WERI-Rb-1 (cell line): ENCODE measurements at places on chromosomes 1 and 21.

- no peak for DNase-seq
These were observed 111.0 kb downstream of the GABPA start for GRCh38 chr21:25845729-25846256.

DNA sequence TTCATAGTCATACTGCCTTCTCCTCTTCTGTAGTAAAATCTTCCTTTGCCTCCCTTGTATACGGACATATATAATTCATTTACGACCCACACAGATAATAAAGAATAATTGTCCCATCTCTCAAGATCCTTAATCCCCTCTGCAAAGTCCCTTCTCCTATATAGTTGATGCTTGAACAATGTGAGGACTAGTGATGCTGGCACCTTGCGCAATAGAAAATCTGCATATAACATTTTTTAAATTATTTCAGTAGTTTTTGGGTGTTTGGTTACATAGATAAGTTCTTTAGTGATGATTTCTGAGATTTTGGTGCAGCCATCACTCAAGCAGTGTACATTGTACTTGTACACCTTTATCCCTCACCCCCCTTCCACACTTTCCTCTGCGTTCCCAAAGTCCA, 21.0 kb downstream of the DIRAS3 start:
- DNase-seq, result no peak

DNA sequence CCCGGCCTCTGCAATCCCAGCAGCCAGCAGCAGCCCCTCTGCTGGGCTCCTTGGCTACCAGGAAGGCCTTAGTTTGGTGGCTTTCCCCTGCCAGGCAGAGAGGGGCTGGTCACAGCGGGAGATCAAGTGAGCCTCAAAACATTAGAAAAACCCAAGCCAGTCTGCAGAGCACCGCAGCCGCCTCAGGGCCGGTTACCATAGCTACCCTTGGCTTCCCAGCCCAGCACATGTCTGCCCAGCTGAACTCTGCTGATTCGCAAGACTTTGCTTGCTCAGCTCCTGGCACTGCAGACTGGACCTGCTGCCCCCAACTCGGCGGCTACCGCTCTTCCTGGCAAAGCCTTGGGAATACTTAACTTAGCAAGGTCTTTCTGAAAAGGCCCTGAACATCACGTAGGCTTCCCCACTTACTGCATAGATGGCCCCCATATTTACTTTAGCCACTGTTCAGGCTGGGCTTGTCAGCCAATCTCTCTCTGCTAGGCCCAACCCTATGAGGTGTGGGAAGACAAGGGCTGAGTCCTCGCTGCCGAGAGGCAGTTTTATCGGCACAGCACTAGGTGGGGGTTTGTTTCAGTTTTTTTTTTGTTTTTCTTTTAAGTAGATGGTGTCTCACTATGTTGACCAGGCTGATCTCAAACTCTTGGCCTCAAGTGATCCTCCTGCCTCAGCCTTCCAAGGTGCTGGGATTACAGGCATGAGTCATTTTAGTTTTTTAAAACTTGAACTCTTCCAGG, 28.6 kb upstream of the PLEKHG5 start:
- peak; percentile 51 for DNase-seq

DNA sequence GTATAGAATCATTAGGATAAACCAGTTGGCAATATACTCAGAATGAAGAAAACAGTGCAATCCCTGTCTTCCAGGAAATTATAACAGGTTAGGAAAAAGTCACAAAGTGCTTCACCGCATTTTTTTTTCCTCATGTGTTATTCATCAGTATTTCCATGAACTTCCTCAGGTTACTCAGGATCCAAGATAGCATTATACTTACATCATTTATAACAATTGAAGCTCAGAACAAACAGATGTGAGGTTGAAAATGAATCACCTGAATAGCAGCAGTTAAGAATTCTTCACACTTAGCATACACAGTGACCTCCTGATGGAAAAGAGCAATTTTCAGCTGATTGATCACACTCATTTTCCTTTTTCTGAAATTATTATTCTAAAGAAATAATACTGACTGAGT, 1040.7 kb upstream of the B3GALT2 start:
- no peak for DNase-seq

GRCh38 chr1:13908128-13908527, 208.1 kb downstream of the PRDM2 start:
- DNase-seq, result no peak

DNA sequence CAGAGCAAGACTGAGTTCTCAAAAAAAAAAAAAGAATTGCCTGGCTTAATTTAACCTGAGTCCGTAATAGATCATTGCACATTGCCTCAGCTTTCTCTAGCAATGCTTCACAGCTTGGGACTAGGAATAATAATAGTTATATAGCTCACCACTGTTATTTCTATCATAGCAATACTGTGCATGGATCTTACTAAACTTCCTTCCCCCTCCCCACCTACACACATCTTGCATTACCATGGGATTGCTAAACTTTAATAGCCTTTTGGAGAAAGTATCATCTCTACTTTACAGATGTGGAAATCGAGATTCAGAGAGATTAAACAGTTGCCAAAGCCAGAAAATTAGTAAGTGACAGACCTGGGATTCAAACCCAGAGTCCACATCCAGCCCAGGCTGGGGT, 99.4 kb downstream of the ATP5PO start:
- DNase-seq, result no peak

- DNase-seq, result peak; percentile 56
These were observed 149.0 kb downstream of the IGSF21 start for GRCh38 chr1:18256282-18257235.

DNA sequence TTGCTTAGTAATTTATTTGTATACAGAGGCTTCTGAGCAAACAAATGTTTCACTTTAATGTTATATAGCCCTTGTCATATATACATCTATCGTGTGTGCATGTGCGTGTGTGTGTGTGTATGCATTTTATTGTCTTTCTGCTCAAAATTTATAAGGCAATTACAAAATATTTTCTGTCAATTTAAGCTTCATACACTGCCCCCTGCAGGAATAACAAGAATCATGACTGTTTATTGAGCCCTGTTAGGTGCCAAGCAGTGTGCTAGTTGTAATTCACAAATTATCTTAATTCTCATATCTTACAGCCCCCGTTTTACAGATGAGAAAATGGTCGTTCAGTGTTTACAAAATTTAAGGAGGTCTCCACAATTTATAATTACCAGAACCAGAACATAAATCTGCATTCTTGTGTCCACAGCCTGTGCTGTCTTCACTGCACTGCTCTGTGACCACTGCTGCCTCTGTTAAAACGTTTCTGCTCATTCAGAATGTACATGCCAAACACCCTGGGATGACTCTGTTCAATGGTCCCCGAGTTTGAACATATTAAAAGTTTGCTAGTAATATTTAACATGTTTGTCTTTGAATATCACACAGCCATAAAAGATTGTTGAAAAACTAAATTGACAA, 181.3 kb downstream of the ATP6V1G3 start:
- no peak for DNase-seq

- DNase-seq, result no peak
These were observed 3.8 kb downstream of the TCEA3 start for GRCh38 chr1:23420778-23421177.

DNA sequence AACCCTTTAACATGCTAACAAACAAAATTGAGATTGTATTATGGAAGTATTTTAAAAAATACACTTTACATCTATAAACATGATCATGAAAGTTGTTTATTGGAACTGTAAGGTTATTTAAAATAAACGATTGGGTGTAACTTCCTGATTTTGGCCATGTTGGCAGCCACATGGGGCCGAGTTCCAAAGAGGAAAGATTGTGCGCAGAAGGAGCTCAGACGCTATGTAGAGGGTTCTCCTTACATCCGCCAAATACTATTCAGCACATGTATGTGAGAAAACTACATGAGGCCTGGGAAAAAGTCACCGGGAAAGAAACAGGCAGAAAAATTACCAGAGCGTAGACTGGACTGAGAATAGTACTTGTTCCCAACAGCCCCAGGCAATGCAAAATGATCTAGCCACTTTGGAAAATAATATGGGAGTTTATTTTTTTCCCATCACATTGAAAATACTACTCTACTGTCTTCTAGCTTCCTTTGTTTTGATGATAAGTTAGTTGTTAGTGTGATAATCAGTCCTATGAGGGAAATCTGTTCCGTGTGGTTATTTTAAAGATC, 35.7 kb upstream of the B3GALT2 start:
- no peak for DNase-seq

DNA sequence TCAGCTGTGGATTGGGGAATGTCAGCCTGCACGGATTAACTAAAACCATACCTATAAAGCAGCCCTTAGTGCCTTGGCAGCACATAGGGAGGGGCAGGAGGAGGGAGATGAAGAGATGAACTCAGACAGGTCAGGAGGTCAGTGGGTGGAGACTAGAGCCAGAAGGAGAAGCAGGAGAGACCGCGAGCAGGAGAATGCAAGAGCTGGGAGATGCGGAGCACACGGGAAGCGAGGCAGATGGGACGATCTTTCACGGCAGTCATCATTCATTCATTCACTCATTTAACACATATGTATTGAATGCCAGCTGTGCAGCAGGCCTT, 41.9 kb downstream of the NEK2 start:
- DNase-seq, result no peak

- DNase-seq, result no peak
These were observed 88.8 kb upstream of the IPO9 start for GRCh38 chr1:201740086-201740541.

DNA sequence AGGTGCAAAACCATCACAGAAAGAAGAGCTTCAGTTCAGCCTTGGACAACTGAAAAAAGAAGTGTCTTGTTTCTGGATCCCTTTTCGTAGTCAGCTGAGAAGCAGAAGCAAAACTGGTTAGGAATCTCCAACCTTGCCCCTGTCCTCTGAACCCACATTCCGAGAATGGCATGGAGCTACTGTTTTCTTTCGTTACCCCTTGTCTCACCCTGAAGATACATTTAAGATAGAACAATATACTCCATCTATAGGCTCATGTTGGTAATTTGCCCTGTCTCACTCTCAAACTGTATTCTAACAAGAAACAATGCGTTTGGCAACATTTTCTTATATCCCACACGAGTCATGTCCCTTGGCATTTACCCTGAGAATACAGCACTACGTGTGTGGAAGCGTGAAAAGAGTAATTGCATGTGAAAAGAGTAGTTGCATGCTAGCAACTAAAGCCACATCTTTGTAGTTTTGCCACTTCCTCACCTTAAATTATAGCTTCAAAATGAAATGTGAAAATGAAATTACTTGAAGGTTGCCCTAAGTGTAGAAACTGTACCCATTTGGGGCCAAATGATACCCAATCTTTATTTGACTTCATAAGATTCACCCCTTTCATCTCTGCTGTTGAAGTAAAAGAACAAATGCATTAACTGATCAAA, 5.3 kb downstream of the SLAMF7 start:
- DNase-seq, result no peak

- DNase-seq, result no peak
These were observed 1632.3 kb upstream of the B3GALT2 start for GRCh38 chr1:194818674-194819073.

DNA sequence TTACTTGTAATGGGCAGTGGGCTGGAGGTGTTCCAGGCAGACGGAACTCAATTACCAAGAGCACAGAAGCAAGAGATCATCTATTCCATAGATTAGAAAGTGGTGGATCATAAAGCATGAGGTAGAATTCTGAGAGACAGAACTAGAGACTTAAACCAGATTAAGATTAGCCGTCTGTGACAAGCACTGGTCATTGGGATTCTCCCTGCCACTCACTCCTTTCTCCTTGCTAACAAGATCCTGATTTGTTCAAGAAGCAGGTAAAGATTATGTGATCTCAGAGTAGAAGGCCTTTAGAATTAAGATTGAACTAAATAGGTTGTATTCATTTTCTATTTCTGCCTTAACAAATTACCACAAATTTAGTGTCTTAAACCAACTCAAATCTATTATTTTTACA, 1.5 kb upstream of the HSPA13 start:
- peak; percentile 42 for DNase-seq

DNA sequence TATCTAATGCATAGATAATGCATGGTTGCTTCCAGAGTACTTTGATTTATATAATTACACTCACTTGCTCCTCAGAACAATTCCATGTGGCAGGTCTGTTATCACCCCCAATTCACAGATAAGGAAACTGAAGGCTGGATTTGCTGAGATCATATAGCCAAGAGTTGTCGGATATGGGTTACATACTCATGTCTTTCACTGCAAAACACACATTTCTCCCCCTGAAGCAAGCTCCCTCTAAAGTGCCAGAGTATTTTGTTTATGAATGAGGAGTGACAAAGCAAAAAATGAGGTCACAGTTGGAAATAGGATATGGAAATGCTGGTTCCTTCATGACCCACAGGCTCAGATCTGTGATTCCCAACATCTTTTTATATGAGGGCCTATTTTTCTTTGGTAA, 134.2 kb downstream of the ROR1 start:
- DNase-seq, result no peak

GRCh38 chr1:93607814-93608186, 73.8 kb downstream of the BCAR3 start:
- no peak for DNase-seq

GRCh38 chr1:42420121-42420520, 35.7 kb downstream of the ZMYND12 start:
- no peak for DNase-seq

- DNase-seq, result no peak
These were observed 11.6 kb downstream of the CD55 start for GRCh38 chr1:207333009-207333600.

DNA sequence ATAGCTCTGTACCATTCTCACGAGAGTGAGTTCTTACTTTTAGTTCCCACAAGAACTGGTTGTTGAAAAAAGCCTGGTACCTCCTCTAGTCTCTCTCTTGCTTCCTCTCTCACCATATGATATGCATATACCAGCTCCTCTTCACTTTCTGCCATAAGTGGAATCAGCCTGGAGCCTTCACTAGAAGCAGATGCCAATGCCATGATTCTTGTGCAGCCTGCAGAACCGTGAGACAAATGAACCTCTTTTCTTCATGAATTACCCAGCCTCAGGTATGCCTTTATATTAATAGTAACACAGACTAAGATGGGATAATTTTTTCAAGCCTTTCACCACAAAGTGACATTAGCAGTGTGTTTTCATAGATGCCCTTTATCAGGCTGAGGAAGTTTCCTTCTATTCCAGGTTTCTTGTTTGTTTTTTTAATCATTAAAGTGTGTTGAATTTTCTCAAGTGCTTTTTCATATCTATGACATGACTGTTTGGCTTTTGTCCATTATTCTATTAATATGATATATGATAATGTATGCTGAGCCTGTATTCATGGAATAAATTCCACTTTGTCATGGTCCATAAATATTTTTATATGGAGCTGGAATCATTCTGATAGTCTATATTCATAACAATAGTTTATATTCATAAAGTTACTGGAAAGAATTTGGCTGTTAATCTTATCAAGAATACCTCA, 40.7 kb upstream of the C1orf185 start:
- no peak for DNase-seq

GRCh38 chr1:32828341-32828740, 10.9 kb downstream of the S100PBP start:
- DNase-seq, result no peak

- DNase-seq, result peak; percentile 65
These were observed 55.6 kb downstream of the NKAIN1 start for GRCh38 chr1:31183927-31184554.

GRCh38 chr1:241944300-241944699, 13.3 kb upstream of the BECN2 start:
- DNase-seq, result no peak

- peak; percentile 9 for DNase-seq
These were observed 531 bp downstream of the TSPEAR start for GRCh38 chr21:44710756-44711326.
